ENCODE measurements at places on chromosomes 11 and 22.
A peak's percentile ranks its signal among the peaks of the same experiment; 100 is the strongest.

- DNase-seq: no peak
These were observed 5.8 kb downstream of the MGAT3 start for GRCh38 chr22:39462443-39463221.

GRCh38 chr11:68808787-68809186 is 32.9 kb downstream of the CPT1A start:
- DNase-seq: no peak

DNA sequence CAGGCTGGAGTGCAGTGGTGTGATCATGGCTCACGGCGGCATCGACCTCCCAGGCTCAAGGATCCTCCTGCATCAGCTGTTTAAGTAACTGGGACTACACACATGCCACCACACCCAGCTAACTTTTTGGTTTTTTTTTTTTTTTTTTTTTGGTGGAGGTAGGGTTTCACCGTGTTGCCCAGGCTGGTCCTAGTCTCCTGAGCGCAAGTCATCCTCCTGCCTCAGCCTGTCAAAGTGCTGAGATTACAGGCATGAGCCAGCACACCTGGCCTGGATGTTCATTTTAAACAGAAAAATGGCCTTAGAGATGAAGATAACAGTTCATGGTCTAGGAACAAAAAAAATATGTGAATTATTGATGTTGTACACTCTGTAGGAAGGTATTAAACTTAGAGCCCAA is 13.6 kb upstream of the SLC25A18 start:
- DNase-seq: no peak

- DNase-seq: peak; percentile 30
These were observed at the start of gene PDGFD for GRCh38 chr11:104164028-104164520. PDGFD (minus strand) TSS chr11:104164147.

GRCh38 chr11:128854841-128855240 is 12.3 kb downstream of the KCNJ1 start:
- no peak for DNase-seq

DNA sequence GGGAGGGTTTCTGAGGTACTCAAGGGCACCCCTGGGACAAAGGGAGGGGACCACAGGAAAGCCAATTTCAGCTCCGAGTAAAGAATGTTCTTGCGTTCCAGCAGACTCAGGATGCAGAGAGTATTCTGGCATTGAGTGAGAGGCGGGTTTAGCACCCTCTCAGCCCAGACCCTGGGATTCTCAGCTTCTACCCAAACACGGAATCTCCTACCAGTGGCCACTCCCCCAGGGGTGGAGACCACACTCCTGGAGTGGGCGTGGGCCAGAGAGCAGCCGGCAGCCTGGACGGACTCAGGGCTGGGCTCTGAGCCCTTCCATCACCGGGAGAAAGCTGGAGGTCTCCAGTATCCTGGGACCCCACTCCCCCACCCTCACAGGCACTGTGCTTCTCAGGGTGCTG is 26.1 kb upstream of the TTLL12 start:
- no peak for DNase-seq

DNA sequence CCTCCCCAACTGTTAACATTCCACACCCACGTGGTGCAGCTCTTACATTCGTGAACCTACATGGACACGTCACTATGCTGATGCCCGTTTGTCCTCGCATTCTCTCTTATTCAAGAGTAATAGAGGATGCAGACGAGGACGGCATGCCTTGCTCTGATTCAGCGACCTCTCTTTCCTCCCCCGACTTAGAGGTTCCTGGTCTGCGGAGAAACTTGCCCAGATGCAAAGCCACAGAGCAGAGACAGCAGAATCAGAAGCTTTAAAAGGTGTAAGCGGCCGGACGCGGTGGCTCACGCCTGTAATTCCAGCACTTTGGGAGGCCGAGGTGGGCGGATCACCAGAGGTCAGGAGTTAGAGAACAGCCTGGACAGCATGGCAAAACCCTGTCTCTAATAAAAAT is 288.0 kb downstream of the NTM start:
- DNase-seq: no peak

- DNase-seq: no peak
These were observed 222.3 kb downstream of the ETS1 start for GRCh38 chr11:128365044-128365443.

DNA sequence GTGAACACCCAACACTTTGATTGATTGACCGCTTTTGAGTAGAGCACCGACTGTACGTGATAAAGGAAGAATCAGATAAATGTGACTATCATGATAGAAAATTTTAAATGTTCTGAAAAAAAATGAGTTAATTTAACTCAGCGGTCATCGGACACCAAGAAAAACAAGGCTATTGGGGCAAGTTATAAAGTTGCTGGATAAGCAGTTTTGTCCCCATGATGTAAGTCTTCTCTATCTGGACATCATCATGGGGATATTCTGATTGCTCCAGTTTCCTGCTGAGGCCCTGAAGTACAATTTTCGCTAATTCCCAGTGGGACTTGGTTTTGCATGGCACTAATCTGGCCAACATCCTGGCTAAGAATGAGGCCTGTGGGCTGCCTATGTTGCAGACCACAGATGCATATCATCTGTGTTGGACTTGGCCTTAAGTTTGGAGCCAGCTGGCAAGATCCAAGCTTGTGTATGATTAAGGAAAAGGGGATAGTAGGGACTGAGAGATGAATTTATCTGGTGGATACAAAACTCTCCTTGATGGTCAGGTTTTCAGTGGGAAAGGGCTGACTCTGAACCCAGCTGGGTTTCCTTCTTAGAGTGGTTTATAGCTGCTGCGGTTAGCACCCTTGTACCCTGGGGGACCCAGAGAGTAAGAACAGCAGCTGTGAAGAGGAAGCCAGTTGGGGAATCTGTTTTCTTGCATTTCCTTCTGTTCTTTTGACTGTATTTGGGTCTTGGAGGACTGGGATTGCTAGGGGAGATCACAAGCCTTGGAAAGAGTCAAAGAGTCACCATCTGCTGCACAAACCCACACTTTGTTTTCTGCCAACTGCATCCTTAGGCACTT is 118.3 kb downstream of the SEZ6L start:
- no peak for DNase-seq

DNA sequence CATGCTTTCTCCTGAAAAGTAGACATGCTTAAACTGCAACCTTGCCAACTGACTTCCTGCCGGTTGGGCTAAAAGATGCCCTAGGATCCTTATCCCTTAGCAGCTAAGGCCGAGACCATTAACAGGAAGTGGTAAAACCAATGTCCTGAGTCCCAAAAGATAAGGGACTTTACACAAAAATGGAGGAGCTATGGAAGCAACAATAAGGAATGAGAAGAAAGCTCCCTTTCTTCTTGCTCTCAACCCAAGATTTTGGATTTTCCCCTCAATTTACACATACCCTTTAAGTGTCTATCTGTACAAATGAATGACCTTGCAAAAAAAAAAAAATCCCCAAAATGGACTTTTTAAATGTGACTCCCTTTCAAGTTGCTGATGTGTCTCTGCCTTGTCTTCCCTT is 11.1 kb downstream of the MRPL17 start:
- no peak for DNase-seq

DNA sequence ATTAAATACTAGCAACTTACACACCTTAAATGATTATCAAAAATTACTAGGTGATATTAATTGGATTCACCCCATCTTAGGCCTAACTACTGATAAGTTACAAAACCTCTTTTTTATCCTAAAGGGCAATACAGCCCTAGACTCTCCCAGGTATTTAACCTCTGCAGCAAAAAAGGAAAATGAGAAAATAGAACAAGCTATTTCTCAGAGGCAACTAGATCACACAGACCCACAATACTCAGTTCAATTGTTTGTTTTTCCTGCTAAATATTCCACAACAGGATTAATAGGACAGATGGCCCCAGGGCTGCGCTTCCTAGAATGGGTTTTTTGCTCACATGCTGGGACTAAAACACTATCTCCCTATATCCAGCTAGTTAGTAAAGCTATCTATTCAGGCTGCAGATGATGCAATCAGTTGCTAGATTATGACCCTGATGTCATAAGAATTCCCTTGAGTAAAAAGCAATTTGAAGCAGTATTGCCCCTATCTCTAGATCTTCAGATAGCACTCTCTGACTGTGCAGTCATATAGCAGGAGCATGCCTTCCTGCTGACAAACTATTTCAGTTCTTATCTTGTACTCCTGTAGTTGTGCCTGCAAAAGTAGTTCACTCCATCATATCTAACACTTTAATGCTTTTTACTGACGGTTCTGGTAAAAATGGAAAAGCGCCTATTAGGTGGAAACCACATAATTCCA is 1595.5 kb upstream of the TENM4 start:
- no peak for DNase-seq

DNA sequence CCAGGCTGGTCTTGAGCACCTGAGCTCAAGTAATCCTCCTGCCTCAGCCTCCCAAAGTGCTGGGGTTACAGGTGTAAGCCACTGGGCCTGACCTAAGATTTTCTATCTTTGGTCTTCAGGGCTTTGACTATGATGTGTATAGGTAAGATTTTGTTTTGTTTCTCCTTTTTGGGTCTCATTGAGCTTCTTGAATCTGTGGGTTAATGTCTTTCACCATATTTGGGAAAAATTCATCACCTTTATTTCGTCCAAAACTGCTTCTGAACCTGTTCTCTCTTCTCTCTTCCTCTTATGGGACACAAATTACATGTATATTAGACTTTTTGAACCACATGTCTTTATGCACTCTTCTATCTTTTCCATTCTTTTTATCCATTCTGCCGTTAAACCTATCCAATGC is 100.4 kb downstream of the OSBP2 start:
- DNase-seq: no peak
